Activated T-cell treated with anti-CD3 and anti-CD28 coated beads, Interleukin-2, amount 50 U/mL, for 72 hours (primary cell): ENCODE measurements at places on chromosomes 13 and 19.
A peak's percentile ranks its signal among the peaks of the same experiment; 100 is the strongest.

DNA sequence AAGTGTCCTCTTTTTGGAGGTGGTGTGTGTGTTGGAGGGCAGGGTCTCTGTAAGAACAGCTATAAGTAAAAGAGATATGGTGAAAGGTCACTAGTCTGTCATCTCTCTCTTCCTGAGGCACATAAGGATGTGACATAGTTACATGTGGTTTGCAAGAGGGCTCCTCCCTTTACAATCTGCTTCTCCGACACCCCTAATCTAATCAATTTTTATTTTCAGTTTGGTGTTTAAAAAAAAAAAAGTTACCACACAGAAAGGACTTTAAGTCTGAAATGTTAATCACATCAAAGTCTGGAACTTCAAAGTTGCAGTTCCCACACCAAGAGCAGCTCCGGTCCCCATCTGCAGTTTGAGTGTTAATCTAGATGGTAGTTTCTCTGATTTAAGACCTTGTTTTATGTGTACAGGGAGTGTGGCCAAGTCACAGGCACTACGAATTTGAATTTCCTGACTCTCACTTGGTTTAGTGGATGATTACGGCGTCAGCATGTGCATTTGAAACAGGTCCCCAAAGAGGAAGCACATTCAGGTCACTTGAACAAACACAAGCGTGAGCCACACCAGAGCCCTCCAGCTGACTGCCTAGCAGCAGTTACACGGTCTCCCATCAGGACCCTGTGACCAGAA lies 53.1 kb downstream of the FOXO1 start:
- DNase-seq: peak; percentile 57

DNA sequence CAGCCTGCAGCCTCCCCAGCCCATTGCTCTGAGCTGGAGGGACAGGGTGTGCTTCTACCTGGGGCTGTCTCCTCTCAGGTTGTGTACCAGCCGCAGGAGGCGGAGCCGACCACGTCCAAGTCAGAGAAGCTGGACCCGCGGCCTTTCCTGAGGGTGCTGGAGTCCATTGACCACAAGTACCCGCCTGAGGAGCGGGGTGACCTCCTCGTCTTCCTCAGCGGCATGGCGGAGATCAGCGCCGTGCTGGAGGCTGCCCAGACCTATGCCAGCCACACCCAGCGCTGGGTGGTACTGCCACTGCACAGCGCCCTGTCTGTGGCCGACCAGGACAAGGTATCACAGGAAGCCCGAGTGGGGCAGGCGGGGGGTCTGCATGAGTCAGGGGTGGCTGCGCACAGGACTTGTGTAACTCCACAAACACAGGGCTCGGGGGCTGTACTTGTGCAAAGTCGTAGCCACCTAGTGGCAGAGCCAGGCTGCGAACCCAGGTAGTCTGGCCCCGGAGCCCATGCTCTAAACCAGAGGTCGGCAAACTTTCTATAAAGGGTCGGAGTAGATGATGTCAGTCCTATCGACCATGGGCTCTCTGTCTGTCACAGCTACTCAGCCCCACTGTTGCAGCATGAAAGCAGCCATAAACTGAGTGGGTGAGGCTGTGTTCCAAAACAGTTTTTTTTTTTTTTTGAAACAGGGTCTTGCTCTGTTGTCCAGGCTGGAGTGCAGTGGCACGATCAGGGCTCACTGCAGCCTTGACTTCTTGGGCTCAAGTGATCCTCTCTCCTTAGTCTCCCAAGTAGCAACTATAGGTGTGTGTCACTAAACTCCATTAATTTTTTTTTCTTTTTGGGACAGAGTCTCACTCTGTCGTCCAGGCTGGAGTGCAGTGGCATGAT lies 8.9 kb downstream of the DHX34 start:
- DNase-seq: no peak

GRCh38 chr13:95623141-95623540 lies 21.4 kb downstream of the DZIP1 start:
- no peak for DNase-seq

- DNase-seq: no peak
Measured at GRCh38 chr13:109794095-109794494, 7.7 kb upstream of the IRS2 start.

GRCh38 chr13:103031332-103031873 lies 34.8 kb downstream of the SLC10A2 start:
- no peak for DNase-seq

- no peak for DNase-seq
Measured at GRCh38 chr13:76937281-76937820, 11.0 kb upstream of the ACOD1 start.

DNA sequence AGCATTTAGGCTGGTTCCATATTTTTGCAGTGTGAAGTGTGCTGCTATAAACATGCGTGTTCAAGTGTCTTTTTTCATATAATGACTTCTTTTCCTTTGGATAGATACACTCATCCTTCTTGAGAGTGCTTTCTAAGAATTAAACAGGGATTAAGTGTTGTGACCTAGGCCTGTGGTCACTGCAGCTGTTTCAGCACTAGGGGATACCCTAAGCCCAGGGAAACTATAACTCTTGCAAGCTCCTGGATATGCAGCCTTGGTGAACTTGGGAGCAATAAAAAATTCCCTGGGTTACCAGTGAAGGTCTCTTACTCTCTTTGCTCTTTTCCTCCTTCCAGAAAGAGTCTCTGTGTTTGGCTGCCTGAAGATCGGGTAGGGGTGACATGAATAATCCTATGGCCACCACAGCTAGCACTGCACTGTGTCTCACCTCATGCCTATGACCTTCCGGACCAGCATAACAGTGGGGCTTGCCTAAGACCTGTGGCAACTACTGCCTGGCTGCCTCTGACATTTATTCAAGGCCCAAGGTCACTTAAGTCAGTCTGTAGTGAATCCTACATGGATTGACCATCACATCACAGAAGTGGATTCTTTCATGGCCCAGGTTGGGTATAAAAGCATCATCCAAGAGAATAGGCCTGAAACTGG lies 799.7 kb downstream of the DACH1 start:
- no peak for DNase-seq

DNA sequence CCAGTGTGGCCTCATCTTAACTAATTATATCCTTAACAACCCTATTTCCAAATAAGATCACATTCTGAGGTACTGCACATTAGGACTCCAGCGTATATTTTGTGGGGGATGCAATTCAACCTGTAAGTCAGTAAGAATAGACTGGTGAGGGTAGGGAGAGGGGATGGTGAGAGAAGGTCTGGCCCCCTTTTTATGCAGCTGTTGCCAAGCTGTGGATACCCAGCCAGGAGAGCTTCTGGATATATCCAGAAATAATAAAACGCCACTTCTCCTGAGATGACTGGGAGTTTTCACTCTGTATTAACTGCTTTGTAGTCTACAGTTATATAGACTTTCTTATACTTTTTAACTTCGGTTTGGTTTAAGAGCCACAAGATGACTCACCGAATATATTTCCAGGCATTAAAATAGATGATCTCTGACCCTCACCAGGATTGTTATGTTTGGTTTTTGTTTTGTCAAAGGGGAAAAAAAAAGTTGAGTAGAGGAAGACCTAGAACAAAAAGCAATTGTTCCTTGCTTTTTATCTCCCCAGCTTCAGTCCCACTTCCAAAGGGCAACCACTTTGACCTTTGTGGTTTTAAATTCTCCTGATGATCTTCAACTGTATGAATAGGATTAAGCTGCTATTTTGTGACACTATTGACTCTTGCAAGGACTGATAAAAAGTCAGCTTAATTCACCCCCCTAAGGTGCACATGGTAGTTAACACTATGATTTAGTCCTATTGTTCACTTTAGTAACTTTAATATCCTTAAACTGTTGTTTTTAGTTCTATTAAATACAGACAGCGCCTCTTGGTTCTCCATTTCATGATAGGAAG lies 3.1 kb upstream of the NEK3 start:
- DNase-seq: no peak

DNA sequence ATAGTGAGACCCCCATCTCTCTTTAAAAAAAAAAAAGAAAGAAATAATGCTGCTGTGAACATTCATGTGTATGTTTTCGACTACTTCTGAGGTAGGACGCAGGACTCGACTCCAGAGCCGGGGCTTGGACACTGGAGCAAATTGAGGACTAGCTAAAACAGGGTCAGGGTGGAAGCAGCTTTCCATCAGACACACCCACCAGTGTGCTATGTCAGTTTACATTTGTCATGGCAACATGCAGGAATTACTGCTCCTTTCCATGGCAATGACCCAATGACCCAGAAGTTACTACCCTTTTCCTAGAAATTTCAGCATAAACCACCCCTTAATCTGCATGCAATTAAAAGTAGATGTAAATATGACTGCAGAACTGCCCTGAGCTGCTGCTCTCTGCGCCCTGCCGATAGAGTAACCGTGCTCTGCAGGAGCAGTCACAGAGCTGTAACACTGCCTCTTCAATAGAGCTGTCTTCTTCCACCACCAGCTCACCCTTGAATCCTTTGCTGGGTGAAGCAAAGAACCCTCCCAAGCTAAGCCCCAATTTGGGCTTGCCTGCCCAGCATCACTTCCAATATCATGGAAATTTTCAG lies 61.6 kb upstream of the ZNF599 start:
- DNase-seq: no peak

DNA sequence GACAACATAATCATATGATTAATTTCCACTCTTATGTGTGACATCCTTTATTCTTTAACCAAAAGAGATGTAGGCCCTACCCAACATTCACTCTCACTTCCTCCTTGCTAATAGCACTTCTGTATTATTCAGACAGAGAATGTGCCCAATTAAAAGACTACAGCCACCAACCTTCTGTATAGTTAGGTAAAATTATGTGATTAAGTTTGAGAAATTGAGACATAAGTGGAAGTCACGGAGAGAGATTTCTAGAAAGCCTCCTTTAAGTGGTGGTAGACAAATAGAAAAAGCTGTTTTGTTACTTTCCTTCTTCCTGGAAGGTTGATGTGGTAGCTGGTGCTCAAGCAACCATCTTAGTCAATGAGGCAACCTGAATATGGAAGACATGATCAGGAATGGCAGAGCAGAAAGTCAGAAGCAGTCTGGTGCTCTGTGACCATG lies 14.8 kb downstream of the EPSTI1 start:
- no peak for DNase-seq
